ENCODE measurements at places on chromosomes 16 and 17. TPM values are rescaled to one million over a fixed set of nuclear protein-coding genes. Genes with fewer than 3 reads are reported as not detected.

GRCh38 chr16:85988723-85989313 lies 89.9 kb downstream of the IRF8 start:
- DNase-seq, result no peak

DNA sequence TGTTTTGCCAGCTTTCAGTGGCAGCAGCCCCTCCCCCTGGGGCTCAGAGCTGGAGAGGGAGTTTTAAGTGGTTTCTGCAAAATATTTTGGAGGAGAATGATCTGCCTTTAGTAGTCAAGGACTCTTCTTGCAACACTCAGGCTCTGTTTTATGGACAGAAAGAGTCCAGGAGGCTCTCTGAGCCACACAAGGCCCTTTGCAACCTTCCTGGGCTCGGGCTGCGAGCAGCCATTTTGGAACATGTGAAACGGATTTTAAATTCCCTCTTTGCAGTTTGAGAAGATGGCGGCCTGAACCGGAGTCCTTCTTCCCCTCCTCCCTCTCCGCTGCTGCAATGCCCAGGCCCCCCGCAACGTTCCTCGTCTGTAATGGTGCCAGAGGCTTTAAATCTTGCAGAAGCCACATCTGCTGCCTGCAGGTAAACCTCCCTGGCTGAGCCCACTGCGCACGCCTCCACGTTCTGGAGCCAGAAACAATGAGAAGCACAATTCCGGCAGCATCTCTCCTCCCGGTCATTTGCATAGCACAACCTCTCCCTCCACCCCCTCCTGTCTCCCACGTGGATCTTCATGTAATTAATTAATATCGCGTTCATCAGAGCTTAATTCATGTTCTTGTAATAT lies 386.1 kb downstream of the SEC14L1 start:
- DNase-seq, result no peak

DNA sequence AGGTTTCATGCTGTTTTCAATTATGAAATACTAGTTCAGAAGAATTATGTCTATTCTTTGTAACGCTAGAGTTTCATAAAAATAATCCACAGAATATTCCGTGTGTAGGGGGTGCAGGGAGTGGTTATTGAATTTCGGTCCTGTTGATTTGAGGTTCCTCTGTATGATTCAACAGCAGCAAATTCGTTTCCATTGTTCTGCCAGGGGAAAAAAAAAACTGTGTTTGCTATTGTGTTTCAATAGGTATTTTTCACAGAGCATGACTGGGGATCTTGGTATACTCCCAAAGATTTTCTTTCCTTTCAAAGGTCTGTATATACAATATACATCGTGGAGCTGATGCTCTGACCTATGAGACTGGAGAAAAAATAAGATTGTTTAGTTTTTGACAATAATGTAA lies 15.8 kb downstream of the SHISA9 start:
- no peak for DNase-seq

- DNase-seq, result no peak
Measured at GRCh38 chr17:73205459-73205961, 12.7 kb downstream of the COG1 start.

GRCh38 chr17:80262775-80263244 lies 2.2 kb downstream of the RNF213 start:
- no peak for DNase-seq

DNA sequence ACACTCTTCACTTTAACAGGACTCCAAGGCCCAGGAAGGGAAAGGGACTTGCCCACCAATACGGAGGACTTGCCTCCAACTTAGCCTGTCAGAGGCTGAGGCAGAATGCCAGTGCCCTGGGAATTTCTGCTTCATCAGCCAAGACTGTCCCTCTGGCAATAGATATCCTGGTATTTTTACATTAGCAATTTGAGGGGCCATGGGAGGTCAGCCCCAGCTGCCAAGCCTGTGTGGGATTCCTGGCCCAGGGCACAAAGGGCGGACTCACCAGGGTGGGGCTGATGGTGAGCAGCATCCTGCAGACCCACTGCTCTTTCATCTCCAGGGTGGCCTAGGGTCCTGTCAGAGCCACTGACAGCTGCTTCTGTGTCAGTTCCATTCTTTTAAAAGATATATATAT lies 78.3 kb upstream of the CIBAR2 start:
- DNase-seq, result no peak

Gene CARD14
- 0.05 TPM for polyA plus RNA-seq

DNA sequence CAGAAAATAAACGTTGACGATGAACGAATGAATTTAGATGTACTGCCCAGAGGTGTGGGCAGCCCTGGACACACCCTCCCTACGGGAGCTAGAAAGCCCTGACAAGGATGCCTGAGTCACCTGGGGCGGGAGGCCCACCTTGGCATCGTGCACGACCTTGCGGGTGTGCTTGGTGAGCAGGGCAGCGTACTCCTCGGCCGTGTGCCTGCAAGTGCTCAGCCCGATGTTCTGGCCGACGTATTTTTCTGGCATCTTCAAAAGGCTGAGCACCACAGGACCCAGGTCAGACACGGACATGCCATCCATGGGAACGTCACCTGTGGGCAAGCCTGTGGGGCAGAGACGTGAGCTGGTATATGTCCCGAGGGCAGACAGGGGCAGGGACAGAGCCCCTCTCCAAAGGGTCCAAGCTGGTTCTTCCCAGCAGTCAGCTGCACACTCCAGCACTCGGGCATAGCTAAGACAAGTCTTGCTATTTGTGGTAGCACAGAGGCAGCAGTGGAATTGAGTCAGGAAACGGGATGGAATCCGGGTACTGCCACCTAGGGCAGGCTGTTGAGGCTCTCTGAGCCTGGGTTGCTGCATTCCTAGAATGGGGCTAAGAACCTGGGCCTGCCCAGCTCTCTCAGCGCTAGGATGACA lies 10.8 kb downstream of the NMRAL1 start:
- no peak for DNase-seq

Gene OR1A1
- not detected for polyA plus RNA-seq

GRCh38 chr17:42311240-42312034 lies 23.1 kb downstream of the STAT5A start:
- peak; percentile 82 for DNase-seq

Gene GPR142
- polyA plus RNA-seq, result not detected

- no peak for DNase-seq
Measured at GRCh38 chr16:76360404-76360803, 83.2 kb downstream of the CNTNAP4 start.

GRCh38 chr17:56395787-56396186 lies 197.7 kb upstream of the NOG start:
- DNase-seq, result no peak

DNA sequence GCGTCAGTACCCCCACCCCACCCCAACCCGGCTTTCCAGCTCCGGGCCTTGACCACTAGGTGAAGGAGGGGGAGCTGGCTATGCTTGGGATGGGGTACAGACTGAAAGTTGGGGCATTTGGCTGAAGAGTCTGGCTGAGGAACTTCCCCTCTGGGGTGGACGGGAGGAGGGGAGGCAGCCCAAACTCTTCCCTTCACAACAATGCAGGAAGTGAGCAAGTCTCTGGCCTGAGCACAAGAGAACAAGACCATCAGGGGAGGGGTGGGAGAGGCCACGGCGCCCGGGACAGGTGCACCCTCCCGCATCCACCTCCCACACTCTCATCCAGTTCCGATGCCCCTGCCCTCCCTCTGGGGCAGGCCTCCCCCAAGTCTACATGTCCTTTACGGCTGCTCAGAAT lies 5.6 kb downstream of the USH1G start:
- no peak for DNase-seq

- DNase-seq, result no peak
Measured at GRCh38 chr16:55552621-55553020, 13.9 kb upstream of the CAPNS2 start.

GRCh38 chr17:6671431-6671830 lies 19.9 kb downstream of the C17orf100 start:
- no peak for DNase-seq

DNA sequence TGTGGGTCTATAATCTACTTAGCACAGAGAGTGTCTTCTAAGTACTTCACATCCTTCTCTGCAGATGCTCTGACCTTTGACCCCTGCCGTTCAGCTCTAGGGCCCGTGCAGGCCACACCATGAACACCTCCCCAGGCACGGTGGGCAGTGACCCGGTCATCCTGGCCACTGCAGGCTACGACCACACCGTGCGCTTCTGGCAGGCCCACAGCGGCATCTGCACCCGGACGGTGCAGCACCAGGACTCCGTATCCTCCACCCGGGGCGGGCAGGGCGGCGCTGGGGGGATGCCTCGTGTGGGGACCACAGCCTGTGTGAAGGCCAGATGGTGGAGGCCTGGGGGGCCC lies 686 bp downstream of the MLST8 start:
- peak; percentile 75 for DNase-seq

GRCh38 chr17:53724726-53725125 lies 98.0 kb upstream of the KIF2B start:
- no peak for DNase-seq

- no peak for DNase-seq
Measured at GRCh38 chr17:1239210-1239609, 31.0 kb upstream of the BHLHA9 start.

DNA sequence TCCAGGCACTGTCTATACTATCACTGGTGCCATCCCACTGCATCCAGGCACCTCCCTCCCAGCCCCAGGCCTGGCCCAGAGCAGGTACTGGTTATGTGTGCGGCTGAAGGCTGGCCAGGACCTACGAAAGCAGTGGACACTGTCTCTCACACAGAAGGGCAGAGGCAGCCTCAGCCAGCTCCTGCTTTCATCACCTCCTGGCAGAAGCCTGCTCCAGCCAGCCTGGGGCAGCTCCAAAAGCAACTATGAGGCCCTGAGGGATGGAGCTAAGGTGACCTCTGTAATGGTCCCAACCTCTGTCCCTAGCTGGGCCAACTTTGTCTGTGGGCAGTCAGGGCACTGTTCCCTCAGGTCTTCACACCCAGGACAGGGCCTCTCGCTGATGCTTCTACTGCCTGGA lies 18.8 kb downstream of the HSD11B2 start:
- no peak for DNase-seq

GRCh38 chr17:78529871-78530670 lies 47.1 kb downstream of the DNAH17 start:
- DNase-seq, result peak; percentile 86

DNA sequence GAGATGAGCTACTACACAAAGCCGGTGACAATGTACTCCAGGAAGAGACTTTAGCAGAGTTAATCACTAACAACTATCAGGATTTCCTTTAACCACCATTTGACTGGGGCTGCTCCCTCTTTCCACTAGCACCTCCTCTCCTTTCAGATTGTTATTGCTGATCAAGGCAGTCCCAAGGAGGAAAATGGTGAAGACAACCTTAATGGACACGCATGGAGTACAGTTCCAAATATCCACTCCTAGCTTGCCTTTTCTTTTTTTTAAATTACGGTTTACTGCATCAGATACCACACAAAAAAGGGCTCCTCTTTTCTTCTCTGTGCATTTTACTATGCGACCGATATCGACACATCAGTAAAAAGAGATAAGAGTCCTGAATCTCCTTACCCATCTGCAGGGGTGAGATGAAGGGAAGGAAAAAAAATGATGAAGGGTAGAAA lies 30.9 kb downstream of the FAM222B start:
- peak; percentile 15 for DNase-seq

- DNase-seq, result no peak
Measured at GRCh38 chr16:82675300-82675699, 48.5 kb downstream of the CDH13 start.

GRCh38 chr16:56309008-56309407 lies 116.3 kb downstream of the AMFR start:
- DNase-seq, result no peak

Gene SMTNL2
- polyA plus RNA-seq, result not detected

DNA sequence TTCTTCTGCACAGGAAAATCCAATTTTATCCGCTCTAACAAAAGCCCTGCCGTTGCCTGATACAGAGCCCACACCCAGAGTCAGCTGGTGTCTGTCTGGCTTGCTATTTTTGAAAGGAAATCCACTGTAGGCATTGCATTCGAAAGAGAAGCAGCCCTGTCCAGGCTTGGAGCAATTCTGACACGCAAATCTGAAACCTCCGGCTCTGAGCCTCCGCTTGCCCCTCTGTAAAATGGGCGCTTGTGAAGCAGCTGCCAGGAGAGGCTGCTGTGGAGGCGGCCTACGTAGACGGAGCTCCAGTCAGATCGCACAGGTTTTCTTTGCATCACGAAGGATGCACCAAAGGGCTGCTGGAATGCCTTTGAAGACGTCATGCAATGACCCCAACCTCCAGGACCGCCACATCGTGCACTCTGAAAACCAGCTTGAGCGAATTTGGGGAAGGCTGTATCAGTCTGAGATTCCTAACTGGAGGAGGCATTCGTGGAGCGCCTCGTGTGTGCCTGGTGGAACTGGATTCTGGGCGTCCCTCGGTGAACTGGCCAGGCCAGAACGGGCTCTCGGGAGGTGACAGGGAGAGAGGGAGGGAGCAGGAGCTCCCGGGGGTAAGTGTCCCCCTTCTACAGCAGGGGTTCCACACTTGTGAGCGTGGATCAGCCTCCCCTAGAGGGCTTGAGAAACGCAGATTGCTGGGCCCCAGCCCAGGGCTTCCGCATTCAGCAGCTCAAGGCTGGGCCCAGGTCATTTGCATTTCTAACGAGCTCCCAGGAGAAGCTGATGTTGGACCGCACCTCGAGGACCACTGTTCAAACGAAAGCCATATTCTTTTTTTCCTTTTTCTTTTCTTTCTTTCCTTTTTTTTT lies 215.5 kb downstream of the MRTFB start:
- no peak for DNase-seq

DNA sequence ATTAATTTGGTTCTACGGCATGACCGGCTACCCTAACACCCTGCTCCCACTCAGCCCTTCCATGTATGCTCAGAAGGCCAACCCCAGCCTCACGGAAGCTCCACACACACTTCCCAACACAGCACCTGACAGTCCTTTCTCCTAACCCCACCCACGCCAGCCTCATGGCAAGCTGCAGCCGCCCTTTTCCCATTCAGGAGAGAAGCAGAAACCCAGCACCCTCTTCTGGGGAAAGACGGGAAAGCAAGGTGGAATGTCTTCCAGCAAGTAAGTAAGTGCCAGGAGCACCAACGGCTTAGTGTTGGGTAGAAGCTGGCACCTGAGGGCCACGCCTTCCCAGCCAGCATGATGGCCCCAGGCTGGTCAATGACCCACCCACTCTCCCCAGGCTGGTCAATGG lies 32.1 kb downstream of the ABR start:
- no peak for DNase-seq

Measured in SK-N-SH (cell line).